Urinary bladder (tissue), 4 donors: ENCODE measurements at places on chromosomes 16 and 17.

DNA sequence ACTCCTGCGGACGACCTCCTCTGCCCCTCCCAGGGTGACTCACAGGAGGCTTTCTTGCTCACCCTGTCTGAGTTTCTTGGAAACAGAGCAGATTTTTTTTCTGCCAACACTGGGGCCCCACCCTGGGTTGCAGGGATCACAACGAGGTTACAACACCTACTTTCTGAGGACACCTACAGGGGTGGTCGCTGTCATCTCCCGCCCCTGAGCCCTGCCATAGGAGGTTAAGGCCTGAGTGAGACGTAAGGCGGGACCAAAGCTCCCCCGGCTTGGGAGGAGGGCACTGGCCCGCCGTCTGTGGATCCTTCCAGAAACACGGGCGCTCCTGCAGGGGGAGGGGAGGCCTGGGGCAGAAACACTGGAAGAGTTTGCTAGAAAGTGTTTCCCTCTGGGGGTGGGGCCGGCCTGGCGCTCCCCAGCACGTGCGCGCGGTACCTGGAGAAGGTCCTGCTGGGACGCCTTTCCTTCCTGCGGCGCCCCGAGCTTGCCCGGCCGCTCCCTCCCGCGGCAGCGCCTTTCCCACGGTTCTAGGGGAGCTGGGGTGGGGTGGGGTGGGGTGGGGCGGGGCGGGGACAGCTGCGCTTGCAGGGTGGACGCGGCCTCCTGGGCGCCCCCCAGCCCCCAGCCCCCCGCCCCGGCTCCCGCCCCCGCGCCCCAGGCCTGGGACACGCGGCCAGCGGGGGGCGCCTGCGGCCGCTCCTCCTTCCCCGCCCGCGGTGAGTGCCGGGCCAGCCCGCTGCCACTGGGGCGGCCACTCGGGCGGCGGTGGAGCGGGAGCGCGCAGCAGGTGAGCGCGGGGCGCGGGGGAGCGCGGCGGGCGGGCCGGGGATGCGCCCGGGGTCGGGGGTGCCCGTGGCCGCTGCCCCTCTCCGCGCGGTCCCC, 20.7 kb upstream of the ADCY7 start:
- peak; percentile 17 for DNase-seq

GRCh38 chr17:40095351-40095943, 4.9 kb downstream of the NR1D1 start:
- no peak for DNase-seq

DNA sequence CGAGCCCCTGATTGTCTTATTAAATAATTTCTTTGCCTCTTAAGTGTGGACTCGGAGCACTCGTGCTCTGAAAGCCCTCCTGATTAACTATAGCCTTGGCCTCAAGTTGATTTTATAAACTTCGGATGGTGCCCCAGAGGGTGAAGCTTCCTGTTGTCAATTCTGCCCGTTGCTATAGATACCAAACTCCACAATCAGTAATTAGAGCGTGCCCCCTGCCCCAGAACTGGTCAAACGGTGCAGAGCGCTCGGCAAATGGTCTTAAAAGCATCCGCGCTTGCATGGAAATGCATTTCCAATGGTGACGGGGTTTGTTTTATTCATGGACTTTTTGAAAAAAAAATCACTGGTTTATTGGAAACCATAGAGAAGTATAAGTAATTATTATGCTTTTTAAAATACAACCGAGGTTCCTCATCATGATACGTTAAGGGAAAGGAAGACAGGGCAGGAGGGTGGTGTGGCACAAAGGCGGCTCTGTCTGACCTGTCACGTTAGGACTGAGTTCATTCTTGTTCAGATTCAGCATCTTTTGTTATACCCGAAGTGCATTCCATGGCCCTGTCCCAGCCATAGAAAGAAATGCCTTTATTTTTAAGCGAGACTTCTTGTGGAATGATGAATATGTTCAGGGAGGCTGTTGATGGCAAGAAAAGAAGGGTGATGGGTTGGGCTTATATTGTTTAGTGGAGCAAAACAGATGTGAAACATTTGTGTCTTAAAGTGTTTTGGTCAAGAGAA, 476.4 kb downstream of the MAF start:
- no peak for DNase-seq

GRCh38 chr16:82301146-82301755, 131.2 kb upstream of the MPHOSPH6 start:
- no peak for DNase-seq

DNA sequence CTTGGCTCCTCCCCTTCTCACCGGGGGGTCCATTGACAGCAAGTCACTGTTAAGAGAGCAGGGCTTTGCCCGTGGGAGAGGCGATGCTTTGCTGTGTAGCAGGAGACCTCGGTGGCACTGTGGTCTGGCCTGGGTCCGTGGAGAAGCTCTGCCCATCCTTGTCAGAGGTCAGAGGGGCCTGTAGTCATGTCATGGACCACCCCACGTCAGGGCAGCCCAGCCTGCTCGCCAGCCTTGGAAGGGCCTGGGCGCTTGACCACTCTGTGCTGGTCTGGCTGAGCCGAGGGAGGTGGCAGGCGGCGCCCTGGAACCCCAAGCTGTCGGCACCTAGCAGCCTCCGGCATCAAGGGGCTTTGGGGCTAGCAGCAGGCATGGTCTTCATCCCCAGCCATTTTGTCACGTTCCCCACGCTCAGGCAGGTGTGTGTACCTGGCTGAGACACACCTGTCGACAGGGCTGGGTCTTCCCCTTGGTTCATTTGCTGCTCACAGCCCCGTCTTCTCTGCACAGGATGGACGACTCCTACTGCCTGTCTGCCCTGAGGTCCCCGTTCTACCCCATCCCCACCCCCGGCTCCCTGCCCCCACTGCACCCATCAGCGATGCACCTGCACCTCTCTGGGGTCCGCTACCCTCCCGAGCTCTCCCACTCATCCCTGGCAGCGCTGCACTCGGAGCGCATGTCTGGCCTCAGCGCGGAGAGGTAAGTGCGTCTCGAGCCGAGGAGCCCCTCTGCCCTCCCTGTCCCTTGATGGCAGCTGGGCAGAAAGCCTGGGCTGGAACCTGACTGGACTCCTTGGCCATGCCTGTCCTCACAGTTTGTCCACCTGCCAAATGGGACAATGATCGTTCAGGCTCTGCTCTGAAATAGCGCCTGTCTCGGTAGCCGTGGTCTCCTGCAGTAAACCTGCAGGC, 33.3 kb downstream of the GINS2 start:
- no peak for DNase-seq

- DNase-seq: no peak
Measured at GRCh38 chr17:37174205-37174604, 201.6 kb upstream of the C17orf78 start.

DNA sequence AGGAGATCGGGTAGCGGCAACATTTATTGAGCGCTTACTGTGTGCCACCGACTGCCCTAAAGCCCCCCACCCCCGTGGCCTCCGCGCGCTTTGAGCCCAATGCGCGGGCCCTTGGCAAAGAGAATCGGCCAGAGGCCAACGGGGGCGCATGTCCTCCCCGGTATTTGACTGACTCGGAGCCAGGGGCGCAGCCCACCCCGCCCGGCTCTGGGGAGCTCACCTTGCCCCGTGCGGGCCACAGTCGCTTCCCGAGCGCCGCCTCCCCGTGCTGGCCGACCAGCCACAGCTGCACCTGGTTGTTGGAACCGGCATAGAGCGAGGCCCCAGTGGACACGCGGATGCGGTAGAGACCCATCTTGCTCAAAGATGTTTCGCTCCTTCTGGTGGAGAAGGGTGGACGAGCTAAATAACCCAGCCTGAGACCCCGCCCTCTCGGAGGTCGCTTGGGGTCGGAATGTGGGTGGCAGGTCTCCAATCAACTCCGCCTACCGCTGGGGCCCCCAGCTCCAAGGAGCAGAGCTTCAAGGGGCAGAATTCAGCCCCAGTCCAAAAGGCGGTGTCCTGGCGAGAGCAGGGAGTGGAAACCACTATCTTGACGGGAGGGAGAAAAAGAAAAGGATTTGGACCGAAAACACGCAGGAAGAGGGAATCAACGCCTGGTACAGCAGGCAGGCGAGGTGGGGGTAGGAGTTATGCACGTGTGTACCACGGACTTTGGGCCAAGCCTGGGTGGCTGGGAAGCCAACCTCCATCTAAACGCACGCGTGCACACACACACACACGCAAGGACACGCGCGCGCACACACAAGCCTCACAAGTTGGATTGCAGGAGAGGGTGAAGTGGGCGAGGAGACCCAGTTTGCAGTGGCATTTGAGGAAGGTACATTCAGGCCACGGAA, at the start of gene ALOX15:
ALOX15 (minus strand) TSS at position 382 of the 899 bp plus-strand sequence; CDS start at position 355, 27 bp downstream.
- no peak for DNase-seq

DNA sequence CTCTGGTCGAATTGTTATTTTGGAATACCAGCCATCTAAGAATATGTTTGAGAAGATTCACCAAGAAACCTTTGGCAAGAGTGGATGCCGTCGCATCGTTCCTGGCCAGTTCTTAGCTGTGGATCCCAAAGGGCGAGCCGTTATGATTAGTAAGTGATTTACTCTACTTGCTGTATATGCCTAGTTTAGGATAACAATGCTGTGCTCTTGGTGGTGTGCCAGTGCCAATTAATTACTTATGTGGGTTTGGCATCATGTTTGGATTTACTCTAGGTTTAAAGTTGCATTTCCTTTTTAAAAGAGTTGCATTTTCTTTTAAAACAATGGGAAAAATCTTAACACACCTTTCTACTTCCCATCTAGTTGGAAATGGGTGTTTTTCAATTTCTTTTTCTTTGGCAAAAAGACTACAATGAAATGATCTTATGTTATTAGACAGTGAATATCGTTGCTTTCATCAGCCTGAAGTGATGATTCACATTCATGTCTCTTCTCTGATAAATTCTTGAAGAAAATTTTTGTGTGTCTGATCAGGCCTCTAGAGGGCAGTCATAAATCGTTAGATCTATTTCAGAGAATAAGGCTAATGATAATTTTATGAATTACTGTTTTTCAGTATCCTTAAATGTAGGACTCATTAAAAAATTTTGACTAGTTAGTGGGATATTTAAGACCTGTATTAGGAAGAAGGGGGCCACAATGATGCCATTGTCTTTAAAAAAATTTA, 5.6 kb downstream of the SF3B3 start:
- DNase-seq: no peak

DNA sequence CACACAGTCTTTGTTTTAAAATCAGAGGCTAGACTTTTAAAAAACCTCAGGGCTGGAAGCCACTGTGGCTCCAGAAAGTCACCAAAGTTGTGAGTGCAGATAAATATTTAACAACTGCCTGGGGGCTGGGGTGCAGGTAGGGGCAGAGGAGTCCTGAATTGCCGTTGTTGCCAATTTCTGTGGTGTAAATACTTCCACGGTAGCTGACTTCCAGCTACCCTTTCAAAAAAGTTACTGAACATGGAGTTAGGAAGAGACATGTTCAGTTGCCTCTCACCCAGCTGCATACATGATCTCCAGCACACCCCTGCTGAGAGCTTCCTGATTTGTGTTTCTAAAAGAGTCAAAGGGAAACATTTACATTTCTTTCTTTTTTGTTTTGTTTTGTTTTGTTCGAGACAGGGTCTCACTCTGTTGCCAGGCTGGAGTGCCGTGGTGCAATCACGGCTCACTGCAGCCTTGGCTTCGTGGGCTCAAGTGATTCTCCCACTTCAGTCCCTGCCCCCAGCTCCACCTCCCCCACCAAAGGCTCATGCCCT, 58.7 kb downstream of the PLXDC1 start:
- DNase-seq: no peak
